CD4-positive, alpha-beta T cell treated with Interleukin-17A for 1 hour (primary cell): ENCODE measurements at places on chromosomes 2 and 18.

DNA sequence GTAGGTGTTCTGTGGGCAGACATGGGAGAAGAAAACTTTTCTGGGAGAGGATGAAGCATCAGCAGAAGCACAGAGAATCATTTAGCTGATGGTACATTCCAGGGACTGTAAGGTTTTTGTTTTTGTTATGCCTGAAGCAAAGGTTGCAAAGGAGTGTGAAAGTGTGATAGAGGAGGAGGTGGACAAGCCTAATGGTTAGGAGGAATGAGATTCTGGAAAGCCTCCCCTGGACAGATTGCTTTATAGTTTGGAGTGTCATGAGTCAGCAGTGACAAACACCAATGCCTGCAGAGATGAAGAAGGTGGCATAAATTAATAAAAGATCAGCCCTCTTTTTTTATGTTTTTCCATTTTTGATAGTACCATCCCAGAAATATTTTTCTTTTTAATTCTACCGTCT, 171.6 kb upstream of the BOD1L2 start:
- DNase-seq: no peak

DNA sequence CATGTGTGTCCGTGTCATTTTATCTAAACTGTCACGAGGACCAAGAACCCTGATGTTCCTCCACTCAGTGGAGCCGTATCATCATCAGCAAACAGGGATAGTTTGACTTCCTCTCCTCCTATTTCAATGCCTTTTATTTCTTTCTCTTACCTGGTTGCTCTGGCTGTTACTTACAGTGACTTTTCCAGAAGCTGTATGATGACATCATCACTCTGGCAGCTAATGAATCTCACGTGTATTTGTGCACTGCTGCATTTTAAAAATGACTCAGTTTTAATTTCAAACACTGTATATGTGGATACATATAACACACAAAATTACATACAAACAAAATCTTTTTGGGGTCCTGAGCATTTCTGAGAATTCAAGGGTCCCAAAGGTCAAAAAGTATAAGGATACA, 481.4 kb downstream of the CDH2 start:
- DNase-seq: no peak

- DNase-seq: no peak
Measured at GRCh38 chr2:38187541-38188011, 111.6 kb upstream of the CYP1B1 start.

DNA sequence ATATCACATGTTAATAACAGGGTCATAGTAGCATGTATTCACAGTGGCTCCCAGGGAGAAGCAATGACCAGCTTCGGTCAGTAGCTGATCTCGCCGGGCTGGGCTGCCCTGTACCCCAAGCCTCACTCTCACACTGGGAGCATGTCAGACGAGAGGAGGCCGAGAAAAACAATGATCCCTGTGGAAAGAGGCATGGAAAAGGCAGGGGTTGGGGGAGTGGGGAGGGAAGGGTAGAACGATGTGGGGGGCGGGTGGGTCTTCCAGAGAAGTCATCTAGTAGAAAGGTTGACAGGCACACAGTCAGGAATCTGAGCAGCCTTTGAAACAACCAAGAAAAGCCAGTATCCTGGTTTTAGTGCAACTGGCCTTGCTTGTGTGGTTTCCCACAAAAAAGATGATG, 25.4 kb downstream of the TGFA start:
- no peak for DNase-seq

DNA sequence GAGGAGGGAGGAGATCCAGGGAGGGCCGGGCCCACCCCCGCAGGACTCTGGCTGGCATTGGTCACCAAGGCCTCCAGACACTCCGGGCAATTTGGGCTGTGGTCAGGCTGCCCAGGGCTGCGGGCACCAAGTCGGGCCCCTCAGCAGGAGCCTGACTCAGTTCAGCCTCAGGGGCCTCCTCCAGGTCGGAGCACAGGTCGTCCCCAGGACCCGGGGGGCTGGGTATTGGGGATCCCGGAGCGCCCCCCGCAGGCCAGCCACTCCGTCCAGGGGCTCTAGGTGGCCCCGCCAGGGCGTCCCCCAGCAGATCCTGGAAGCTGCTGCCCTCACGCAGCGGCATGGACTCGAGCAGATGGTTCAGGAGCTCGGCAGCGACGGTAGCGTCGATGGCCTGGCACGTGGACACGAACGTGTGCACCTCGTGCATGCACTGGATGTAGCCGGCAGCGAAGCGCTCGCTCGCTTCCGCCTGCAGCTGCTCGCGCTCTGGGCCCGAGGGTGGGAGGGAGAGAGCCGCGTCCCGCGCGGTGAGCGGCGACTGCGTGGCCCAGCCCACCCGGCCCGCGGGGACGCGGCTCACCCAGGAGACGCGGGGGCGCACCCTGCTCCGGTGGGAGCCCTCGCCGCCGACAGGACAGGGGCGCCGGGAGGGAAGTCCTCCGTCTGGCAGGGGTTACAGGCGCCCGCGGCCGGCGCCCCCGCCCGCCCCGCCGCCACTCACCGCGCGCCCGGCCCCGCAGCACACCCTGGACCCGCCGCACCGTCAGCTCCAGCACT, 884 bp downstream of the HES6 start:
- DNase-seq: peak; percentile 37

- no peak for DNase-seq
Measured at GRCh38 chr2:74593826-74594772, 39.6 kb downstream of the DOK1 start.

DNA sequence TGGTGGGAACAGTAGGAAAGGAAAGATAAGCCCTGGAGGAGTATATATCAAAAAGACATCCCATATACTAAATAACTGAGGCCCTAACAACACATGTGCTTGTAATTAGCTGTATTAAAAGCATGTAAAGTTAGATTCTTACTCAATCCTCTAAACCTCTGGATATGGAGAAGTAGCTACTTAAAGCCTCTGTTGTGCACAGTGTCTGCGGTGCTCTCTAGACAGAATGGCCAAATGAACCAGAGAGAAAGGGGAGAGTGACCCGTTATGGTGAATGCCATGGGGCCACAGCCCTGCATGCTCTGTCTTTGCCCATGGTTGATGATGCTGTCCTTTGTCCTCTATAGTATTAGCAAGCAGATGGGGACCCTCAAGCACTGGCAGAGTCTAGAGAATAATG, 104.4 kb upstream of the SLC8A1 start:
- no peak for DNase-seq

DNA sequence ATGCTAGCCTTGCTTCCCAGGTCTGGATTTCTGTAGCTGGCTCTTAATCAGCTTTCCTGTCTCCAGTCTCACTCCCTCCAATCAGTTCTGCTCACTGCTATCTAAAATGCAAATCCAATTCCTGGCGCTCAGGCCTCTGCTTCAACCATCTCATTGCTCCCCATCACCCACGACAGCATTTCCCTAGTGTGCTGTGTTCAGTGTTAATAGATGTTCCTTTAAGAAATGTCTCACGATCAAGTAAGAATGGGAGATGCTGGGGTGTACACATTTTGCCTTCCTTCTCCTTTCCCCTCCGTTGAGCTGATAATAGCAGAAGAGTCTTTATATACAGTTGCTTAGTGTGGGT, 1.6 kb upstream of the PUM2 start:
- DNase-seq: no peak

- no peak for DNase-seq
Measured at GRCh38 chr2:222859786-222860612, 837 bp upstream of the ACSL3 start.

- no peak for DNase-seq
Measured at GRCh38 chr2:216339456-216340279, 32.6 kb downstream of the MARCHF4 start.

GRCh38 chr18:62875323-62875722, 160.0 kb downstream of the PHLPP1 start:
- DNase-seq: no peak

DNA sequence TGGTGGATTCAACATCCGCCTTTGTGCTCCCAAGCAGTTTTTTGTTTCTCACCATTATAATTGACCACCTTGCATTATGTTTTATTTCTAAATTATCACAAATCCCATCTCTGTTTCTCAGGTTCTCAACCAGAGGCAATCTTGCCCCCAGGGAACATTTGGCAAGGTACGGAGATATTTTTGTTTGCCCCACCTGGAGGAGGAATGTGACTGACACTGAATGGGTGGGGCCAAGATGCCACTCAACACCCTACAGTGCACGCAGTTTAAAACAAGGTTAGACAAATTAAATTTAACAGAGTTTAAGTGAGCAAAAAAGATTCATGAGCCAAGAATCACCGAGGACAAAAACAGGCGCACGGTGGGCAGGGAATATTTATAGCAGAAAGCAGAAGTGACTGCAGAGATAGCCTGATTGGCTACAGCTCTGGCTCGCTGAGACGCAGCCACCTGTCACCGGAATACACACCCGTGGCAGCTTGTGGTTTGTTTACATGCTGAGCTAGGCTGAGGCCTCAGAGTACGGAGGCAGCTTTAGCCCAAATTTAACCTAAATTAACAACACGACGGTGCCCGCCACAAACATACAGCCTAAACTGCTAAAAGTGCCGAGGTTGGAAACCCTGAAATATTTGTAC, 150.0 kb upstream of the ALKAL2 start:
- peak; percentile 85 for DNase-seq

DNA sequence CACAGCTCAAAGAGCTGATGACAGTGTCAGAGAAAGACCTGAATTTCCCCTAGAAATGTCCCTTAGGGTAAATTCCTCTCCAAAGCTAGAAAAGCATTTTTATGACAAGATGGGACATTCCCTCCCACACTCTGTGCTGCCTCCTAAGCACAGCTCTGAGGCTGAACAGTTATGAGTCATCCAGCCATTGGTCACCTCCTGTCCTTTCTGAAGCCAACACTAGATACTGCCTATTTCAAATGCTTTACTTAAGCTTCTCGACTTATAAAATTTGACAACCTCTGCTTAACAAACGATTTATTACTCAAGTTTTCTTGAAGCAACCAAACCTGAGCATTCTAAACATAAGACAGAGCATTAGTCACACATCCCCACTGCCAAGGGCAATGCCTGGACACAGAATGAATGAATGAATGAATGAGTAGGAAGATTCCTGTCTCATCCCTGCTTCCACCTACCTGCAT, 35.4 kb downstream of the B4GALT6 start:
- no peak for DNase-seq
